ENCODE measurements at places on chromosomes 3 and 15.

GRCh38 chr3:29338377-29338776, 57.5 kb downstream of the RBMS3 start:
- DNase-seq: no peak

DNA sequence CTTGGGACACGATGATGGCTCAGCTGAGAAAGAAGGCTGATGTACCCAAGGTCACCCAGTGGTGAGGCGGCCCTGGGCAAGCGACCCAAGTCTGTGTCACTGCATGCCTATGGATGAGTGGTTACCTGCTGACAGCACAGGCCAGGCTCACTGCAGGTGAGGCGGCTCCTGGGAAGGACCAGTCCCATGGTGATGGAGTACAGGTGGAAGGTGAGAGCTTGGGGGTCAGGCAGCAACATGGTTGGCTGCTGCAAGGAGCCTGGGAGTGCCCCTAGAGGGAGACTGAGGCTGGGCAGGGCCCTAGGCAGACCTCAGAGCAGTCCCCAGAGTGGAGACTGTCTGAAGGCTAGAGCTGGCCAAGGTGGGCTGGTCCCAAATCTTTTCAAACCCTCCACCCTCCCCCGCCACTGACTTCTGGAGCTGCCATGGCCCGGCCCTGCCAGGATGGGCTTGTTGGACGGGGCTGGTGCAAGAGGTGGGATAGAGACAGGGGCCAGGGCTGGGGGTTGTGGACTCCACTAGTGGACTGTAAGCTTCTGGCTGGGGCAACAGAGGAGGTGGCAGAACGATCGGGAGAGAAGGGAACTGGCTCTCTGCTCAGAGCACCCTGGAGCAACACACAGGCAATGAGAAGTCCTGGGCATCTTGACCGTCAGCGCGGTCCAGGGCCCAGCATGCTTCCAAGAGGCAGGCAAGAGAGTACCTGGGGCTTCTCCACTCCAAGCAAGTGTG, 72.5 kb upstream of the SLC6A11 start:
- DNase-seq: no peak

- DNase-seq: no peak
Measured at GRCh38 chr3:45942051-45942825, 1.0 kb upstream of the CXCR6 start.

- DNase-seq: no peak
Measured at GRCh38 chr3:126321490-126321889, 35.7 kb downstream of the KLF15 start.

DNA sequence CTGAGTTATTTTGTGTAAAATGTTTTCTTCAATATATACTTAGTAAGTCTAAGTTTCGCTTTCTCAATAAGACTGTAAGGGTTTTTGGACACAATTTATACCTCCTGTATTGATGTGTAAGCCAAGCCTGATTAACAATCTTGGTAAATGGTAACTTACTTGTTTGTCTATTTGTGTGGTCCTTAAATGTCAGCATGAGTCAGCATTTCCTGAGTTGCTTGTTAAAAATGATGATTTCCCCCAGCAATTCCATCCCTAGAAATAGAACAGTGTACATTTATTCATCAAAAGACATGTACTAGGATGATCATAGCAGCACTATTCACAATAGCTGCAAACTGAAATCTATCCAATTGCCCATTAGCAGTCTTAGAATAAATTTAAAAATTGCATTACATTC, 53.4 kb upstream of the LRIG1 start:
- DNase-seq: no peak

All from CD4-positive, alpha-beta T cell treated with Interleukin-21 for 1 hour (primary cell).